Kidney (tissue), 22 donors: ENCODE measurements at places on chromosomes 2 and 18. TPM values are rescaled to one million over a fixed set of nuclear protein-coding genes. Genes with fewer than 3 reads are reported as not detected.

MLPH gene
- 4.6 TPM for polyA plus RNA-seq

DNA sequence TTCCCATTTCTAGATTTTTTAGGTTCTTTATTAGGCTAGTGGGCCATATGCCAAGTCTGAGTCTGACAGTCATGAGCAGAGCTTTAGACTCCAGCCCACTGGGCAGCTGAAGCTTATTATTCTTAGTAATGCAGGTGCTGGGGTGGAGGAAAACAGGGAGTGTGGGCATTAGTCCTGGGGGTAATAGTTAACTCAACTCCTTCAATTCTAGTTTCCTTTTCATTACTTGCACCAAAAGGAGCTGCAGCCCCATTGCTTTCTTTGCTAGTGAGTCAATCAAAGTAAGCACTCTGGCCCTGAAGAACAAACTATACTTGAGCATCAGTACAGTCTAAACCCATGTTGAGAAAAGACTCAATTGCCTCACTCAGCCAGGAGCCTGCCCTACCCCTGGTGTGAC is 35.5 kb downstream of the ICOS start:
- no peak for DNase-seq

GRCh38 chr18:70334728-70335329 is 46.0 kb downstream of the SOCS6 start:
- no peak for DNase-seq

GRCh38 chr2:29920130-29920577 is 1.2 kb downstream of the ALK start:
- peak; percentile 92 for DNase-seq

GRCh38 chr2:234027641-234028040 is 22.9 kb upstream of the SPP2 start:
- no peak for DNase-seq

LAMA3 gene
- polyA plus RNA-seq = 4.4 TPM

DNA sequence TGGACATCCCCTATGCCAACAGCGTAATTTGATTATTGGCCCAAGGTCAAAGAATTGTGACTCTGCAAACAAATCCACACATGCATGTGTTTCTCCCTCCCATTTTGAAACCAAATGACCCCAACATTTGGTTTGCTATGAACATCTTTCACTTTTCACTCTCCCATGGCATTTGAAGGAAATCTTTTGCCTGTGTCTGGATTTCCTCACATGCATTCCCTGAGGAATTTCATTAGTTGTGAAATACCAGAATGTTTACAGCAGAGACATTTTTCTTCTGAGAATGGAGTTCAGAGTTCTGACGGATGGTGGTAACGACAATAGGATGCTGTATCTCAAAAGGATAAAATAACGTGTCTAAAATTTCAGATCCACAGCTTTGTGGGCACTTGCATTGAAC is 60.3 kb upstream of the LMAN1 start:
- DNase-seq = no peak

GRCh38 chr18:62165583-62165982 is 21.3 kb downstream of the PIGN start:
- DNase-seq = no peak

- no peak for DNase-seq
Measured at GRCh38 chr2:134642938-134643337, 75.9 kb downstream of the TMEM163 start.

- DNase-seq = no peak
Measured at GRCh38 chr2:201972621-201973255, 60.9 kb upstream of the FZD7 start.

KCNG3 gene
- 0.19 TPM for polyA plus RNA-seq

GRCh38 chr2:74000666-74001065 is 16.0 kb downstream of the TET3 start:
- no peak for DNase-seq
